ENCODE measurements at places on chromosomes 11 and 22.

DNA sequence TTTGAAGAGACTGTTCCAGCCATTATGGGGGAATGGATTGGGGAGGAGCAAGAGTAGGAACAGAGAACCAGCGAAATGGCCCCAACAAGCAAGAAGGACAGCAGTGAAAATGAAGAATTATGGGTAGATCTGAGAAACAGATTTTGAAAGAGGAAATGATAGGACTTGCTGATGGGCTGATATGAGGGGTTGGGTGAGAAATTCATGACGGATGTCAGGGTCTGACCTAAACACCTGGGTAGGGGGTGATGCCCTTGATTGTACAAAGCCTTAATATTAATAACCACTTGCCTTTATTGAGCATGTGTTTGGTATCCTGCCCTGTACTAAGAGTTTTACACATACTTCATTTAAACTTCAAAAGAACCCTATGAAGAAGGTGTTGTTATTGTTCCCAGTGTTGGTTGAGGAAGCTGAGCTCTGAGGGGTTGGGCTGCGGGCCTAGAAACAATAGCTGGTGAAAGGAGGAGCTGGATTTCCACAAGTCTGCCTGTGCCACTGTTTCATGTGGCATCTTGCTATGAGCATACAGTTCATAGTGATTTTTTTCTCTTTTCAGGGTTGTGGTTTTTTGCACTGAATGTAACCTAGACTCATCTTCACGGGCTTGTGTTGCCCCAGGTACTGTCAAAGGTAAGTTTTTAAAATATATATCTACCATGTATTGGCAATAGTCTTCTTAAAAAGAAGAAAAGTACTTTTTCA, 61.1 kb upstream of the TNRC6B start:
- no peak for DNase-seq

- no peak for DNase-seq
Measured at GRCh38 chr22:44955102-44955501, 54.7 kb downstream of the PHF21B start.

DNA sequence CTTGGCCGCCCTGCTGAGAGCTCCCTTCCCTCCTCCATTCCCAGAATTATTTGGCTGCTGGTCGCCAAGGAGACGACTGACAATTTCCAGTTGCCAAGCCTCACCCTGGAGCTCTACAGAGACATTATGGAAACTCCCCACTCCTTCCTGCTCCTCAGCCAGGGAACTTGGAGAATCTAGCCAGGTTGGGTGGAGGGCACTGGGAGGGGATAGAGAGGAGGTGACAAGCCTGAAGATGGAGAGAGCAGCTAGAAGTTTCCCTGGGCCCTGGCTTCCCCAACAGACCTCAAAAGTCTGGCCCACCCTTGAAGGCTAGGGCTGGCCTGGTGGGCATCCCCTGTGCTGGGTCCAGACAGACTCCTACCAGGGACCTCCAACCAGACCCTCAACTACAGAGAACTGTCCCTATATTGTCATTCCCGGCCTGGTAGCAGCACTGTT, 6.7 kb upstream of the VSIG10L2 start:
- DNase-seq = peak; percentile 17

DNA sequence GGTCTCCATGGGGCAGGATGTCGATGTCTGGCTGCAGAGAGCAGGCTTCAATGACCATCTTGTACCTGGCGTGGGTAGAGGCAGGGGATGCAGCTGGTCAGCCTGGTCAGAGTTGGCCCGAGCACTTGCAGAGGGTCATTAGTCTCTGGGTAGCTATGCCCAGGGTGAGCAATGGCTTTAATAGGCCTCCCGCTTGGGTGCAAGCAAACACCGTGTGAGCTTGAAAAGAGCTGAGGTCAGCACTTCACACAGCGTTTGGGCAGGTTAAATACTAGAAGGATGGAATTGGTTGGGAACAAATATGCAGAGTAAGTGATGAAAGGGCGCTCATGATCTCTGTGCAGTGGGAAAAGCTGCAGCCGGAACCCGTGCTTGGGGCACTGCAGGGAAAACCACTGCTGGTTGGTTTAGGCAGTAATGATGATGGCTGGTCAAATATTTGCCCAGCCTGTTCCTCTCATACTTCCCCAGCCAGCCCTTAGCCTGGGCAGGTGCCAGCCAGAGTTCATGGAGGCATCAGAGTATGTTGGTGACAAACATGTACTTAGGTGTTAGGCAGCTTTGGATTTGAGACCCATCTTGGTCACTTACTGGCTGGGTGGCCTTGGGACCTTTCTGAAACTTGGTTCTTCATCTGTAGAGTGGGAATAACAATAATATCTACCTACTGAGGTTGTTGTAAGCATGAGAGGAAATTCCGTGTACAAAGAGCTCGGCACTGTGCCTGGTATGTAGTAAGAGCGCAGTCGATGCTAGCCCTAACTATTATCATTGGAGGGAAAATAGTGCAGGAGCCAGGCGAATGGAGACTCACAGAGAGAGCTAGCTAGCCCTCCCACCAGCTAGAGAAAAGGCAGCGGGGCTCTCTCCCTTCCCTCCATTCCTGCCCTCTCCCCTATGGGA, 25.2 kb upstream of the KCNJ11 start:
- no peak for DNase-seq

- no peak for DNase-seq
Measured at GRCh38 chr11:60768202-60768601, 11.5 kb downstream of the MS4A15 start.

GRCh38 chr11:17561526-17561925, 14.5 kb downstream of the OTOG start:
- no peak for DNase-seq

- DNase-seq = peak; percentile 11
Measured at GRCh38 chr11:83827520-83827919, 541.4 kb upstream of the CCDC90B start.

DNA sequence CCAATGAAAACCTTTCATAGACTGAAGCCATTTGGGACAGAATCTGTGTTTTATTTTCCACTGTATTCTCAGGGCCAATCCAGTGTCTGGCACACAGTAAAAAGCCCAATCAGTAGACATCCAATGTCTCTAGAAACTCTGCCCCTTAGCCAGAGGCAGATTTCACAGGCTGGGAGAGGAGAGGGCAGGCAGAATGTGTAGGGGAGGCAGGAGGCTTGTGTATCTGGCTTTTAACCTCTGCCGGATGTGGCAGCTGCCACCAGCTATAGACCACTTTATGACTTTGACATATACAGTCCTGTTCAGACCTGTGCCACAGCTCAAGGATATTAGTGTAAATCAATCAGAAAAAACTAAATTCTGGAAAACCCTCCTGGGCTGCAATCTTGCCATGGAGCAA, 4.4 kb downstream of the EXPH5 start:
- no peak for DNase-seq

GRCh38 chr22:43186272-43187170, at the start of gene TTLL12:
TSS of gene TTLL12 (minus strand) at chr22:43187134. CDS start at chr22:43187069, 65 bp downstream.
- no peak for DNase-seq

DNA sequence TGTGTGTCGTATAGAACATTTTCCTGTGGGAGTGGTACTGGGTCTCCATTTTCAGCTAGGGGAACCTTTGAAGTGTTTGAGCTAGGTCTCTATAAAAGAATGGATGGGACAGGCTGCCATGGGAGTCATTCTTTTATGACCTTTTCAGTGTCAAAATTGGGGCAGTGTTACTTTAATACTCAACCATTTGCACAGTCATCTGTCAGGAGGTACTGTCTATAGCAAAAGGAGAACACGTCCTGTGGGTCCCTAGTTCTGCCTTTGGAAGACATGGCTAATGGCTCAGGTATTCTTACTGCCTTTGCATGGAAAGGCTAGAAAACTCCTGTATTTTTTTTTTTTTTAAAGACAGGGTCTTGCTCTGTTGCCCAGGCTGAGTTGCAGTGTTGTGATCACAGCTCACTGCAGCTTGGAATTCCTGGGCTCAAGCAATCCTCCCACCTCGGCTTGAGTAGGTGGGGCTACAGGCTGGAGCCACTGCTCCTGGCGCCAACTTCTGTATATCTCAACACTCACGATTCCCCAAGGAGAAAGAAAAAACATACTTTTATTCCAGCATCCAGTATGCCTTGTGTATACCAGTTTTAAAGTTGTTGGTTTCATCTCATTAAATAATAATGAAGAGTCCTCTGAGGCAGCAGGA, 2.1 kb upstream of the ATF4 start:
- DNase-seq = no peak

DNA sequence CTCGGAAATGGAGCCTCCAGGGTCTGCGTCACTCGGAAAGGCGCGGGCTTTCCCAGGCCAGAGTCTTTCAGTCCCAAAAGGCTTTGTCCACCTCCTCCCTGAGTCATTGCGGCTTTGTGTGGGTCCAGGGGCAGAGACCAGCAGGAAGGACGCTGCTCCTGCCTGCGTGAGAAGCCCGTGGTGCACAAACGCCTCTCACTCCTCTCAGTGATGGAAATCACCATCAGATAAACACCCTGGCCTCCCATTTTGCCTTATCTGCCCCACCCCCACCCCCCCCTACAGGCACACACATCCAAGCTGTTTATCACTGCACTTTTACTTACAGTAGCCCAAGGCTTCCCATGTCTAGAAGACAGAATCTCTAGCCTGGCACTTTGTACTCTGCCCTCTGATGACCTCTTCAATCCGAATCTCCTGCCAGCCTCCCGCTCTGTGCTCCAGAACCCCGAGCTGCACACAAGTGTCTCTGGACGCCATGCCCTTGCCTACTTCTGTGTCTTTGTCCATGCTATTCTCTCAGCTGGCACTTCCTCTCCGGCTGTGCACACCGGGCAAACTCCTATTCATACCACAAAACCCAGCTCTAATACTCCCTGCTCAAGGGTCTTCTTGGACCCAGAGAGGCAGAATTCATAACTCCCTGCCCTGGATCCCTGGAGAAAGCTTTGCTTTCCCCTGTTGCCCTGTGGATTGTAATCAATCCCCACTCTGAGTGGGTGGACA, 954.6 kb downstream of the TBC1D22A start:
- peak; percentile 63 for DNase-seq

DNA sequence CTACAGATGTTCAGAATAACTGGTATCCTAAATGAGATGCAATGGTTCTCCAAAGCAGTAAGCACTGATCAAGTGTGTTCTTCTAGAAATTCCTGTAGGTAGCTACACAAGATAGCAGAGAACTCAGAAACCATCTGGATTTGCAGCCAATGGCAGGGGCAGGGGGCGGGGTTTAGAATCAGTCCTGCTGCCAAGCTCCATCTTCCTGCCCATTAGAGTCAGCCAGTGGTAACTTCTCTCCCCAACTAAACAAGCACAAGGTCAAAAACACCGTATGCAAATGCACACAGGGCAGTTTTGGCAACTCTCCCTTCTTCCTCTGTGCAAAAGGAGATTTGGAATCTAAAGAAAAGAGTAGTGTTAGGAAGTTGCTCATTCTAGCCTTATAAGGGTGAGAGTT, 237.5 kb upstream of the CCDC90B start:
- DNase-seq = no peak

DNA sequence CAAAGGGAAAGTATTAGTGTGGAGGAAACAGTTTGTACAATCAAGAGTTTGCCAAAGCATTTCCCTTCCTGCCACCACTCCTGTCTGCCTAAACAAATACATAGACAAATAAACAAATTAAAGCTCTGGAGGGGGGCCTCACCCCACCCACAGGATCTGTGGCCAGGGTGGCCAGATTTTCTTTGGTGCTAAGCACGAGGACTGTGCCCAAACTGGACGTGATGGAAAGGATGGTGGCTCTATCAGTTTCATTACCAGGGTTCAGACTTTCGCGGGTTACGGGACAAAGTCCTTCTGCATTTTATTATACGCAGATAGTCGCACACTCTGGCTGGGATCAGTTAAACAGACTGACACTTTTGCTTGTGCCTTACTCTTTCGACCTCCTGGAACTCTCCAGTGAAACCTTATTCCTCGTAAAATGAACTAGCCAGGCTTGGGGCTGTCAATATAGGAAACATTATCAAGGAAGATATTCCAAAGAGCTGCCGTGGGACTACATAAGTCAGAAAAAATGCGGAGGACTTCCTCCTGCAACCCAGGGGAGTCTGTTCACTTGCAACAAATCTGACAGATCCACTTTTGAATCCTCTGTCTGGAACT, 11.2 kb downstream of the BARX2 start:
- DNase-seq = no peak

DNA sequence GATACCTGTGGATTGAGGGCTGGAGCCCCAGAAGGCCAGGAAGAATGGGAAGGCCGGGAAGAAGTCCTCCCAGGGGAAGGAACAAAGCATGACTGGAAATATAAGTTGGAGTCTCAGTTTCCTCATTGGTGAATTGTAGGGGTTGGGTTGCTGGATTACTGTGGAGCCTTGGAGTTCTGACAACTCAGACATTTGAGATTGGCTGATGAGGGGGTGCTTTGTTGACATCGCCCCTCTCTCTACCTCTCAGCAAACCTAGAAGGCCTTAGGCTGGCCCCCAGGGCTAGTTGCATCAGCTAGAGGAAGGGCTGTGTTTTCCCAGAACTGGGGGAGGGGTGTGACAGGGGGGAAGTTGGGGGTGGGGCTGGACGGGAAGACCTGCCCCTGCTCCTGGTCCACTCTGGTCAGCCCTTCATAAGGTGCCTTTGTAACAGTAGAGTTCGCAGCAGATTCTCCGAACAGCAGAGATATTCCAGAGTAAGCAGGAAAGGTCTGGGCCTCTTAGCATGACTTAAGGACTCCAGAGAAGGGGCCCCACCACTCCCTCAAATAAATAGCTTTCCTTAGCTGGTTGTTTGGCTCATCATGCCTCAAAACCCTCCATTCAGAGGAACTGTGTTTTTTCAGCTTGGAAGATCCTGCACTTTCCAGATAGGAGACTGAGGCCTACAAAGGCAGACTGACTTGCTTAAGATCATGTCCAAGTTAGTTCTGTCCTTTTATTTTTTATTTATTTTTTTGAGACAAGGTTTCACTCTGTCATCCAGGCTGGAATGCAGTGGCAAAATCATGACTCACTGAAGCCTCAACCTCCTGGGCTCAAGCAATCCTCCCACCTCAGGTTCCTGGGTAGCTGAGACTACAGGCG, 12.5 kb upstream of the THRSP start:
- peak; percentile 92 for DNase-seq

- peak; percentile 25 for DNase-seq
Measured at GRCh38 chr11:63769714-63770455, 1.3 kb upstream of the ZFTA start.

DNA sequence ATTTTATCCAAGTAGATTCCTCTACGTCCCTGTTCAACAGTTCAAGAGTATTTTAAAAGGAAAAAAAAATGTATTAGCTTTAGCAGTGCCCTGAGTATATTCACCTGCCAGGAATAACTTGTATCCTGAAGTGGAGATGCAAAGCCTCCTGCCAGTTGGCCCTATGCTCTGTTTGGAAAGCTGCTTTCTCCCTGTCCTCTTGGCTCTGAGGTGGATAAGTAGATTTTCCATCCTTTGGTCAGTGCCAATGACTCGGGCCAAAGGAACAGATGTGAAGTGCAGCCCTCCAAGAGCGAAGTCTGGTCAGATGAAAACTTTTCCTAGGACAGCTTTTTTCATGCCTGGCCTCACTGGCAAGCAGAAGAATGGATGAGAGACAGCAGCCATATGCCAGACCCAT, 839.9 kb upstream of the TENM4 start:
- no peak for DNase-seq

DNA sequence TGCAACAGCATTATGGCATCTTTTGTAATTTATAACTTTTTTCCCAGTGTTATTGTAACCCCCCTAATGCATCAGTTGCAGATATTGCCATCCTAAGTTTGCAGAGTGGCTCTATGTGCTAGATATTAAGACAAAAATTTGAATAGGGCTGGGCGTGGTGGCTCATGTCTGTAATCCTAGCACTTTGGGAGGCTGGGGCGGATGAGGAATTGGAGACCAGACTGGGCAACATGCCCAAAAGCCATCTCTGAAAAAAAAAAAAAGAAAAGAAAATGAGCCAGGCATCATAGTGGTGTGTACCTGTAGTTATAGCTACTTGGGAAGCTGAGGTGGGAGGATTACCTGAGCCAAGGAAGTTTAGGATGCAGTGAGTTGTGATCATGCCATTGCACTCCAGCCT, 50.1 kb upstream of the MUC15 start:
- no peak for DNase-seq

GRCh38 chr11:65606876-65607613, 7.0 kb downstream of the MAP3K11 start:
- no peak for DNase-seq
